NCI-H510A treated with DMSO at 0.1 percent for 48 hours (cell line): ENCODE measurements at places on chromosomes 12 and 14.

DNA sequence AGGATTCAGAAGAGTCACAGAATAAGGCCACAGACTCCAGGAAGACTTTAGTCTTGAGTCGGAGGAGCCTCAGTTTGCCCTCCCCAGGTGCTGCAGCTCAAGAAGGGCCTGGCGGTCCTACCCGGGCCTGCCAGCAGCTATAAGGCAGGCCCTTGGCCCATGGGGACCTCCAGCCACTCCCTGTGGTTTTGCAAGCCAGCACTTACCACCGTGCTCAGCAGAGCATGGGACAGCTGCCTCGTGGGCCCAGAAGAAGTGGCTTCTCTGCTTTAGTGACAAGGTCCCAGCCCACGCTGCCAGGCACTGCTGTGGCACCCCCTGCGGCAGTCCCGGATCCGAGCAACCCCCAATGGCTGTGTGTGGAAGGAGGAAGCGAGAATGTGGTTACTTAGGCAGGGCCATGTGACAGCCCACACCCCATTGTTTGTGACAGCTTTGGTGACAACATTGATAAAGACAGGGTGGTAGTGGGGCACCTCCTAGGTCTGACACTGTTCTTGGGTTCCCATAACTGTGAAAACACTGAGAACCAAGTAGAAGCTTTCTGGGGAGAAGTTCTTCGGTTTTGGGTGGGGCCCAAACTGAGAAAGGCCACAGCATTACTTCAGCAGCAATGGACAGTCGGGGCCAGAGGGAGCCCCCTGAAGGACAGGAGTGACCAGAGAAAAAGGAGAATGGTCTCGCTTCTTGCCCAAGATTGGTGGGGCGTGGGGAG, at the start of gene SELPLG:
Gene SELPLG, minus strand, starts transcription at position 361 of the 715 bp plus-strand sequence. CDS start 9,587 bp downstream, outside the sequence.
- no peak for DNase-seq

- no peak for DNase-seq
These were observed 256.7 kb downstream of the C12orf75 start for GRCh38 chr12:105587237-105587636.

GRCh38 chr12:1922985-1923384, 4.5 kb upstream of the CACNA2D4 start:
- no peak for DNase-seq

- DNase-seq: no peak
These were observed 58.9 kb downstream of the CCDC88C start for GRCh38 chr14:91358654-91359220.

DNA sequence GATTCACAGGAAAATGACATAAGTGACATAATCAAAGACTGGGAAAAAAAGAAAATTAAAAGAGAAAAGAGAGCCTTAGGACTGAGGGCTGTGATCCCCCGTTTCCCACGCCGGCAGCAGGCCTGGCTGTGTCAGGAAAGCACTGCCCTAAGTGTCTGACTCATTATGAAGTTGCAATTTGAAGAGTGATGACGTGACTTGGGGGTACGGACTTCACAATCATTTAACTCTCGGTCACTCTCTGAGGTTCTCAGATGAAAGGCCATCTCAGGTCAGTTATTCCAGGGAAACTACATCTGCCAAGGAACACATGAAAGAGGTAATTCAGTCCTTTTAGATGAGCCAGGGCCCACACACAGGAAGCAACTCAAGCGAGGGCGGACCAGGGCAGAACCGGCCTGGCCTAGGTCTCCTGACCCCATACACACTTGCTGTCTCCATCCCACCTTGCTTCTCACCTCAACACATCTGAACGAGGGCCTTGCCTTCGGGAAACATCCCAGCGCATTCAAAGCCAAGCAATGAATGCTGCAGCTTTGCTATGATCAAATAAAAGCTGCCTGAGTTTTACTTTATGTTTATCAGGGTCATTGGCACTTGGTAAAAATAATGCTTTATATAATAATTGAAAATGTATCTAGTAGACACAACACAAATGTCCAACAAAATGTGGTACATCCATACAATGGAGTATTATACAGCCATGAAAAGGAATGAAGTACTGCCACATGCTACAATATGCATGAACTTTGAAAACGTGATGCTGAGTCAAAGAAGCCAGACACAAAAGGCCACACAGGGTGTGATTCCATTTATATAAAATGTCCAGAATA, 2.7 kb downstream of the SSH1 start:
- DNase-seq: no peak

DNA sequence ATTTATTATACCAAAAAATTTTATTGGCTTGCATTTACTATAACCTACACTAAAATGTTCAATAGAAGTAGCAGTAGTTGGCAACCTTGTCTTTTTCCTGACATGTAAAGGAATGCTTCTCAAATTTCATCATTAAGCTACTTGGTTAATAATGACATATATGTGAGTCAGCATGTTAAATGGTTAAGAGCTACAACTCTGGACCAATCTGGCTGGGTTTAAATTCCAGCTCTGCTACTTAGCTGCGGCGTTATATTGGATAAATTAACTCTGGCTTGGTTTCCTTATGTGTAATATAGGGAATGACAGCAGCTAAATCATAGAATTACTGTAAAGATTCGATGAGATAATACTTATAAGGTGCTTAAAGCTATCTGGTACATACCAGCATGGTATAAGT, 53.7 kb upstream of the OTOGL start:
- no peak for DNase-seq
